ENCODE measurements at places on chromosomes 11 and 22.

GRCh38 chr11:61949169-61950034 is 749 bp upstream of the BEST1 start:
- DNase-seq: no peak

DNA sequence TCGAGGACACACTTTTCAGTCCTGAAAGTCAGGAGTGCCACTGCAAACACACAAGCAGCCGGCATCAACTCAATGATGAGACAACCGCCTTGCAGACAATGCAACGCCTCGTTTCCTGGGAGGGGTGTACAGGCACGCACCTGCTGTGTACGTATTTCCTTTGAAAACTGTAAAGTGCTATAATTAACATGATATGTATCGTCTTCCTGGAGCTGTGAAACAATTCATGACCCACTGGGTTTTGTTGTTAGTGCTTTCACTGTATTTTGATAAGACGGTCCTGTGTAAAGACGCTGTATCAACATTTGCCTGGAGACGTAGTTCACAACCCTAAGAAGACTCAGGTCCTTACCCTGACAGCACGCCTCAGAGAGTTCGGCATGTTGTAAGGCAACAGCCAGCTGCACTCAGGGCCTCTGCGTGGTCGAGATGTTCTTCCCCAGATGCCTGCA is 105.7 kb upstream of the ANO1 start:
- no peak for DNase-seq

DNA sequence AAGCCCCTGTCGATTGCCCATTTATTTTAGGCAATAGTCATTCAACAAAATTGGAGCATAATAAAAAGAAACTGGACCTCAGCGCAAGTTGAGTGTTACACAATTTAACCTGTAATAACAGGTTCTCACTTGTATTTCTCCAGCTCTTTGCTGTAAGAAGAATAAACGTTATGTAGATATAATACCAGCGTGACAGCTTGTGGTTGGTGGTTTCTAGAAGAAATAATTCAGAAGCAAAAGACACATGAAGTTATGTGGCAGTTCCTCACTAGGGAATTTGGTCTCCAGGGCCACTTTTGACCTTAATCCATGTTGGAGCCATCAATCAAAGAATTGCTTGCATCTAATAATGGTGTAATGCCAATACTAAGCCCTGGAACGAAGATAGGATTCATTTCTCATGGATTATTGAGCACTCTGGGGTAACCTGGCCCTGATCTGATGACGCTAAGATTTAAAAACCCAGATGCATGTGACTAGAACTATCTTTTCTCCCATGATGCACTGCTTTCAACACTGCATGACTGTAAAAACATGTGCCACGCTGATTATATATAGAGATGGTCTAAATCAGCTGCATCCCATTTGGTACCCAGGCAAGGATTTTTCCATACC is 129.7 kb upstream of the LDLRAD3 start:
- no peak for DNase-seq

DNA sequence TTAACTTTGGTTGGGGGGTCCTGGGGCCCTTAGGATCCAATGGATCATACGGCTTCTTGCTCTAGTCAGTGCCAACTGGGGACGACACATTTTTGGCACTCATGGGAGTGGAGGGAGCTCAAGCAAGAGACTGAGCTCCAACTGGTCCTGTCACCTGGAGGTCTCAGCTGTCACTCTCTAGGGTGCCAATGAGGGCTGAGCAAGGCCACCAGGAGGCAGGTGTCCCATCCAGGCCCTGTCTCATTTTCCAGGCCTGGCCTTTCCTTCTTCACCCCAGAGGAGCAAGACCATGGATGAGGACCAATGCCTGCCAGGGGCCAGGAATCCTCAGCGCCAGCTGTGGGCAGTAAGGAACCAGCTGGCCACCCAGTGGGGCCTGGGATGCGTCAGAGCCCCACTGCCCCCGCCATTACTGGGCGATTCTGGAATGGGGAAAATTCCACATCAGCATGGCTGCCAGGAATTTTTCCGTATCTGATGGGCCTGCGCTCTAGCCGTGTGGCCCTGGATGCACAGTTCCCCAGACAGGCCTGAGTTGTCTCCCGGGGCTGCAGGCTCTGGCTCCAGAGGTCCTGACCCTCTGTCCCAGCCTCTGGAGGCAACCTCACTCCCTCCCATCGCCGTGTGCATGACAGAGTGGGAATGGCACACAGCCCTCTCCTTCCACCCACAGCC is 669 bp upstream of the GAL3ST1 start:
- no peak for DNase-seq

- no peak for DNase-seq
Observed at GRCh38 chr22:32286290-32286840, 31.2 kb upstream of the SLC5A4 start.

DNA sequence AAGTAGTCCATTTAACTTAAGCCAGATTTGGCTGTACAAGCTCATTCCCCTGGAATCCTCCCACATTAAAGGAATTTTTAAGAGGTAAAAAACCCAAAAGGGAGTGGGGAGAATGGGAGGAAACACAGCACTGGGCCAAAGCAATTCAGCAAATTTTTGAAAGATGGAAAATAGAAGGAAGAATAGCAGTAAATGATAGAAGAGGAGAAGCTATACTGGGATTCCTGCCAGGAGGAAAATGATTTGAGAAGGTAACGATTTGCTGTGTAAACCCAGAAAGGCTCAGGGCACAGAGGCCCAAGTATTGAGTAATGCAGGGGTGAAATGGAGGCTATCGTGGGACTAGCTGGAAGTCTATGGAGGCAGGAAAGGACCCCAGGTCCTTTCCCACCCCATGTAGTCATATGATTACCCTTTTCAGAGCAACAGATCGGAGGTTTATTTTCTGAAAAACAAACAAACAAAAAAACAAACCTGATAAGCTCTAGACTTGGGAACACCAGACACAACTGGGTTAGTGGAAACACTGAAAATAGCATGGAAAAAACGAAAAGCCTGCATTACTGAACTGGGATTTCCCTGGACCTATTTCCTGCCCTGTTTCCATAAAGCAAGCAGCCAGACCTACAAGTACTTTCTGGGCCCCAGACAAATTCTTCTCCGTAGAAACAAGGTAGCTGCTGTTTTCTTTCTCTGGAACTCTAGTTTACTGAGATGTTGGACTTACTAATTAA is 140.0 kb downstream of the SWAP70 start:
- DNase-seq: no peak

DNA sequence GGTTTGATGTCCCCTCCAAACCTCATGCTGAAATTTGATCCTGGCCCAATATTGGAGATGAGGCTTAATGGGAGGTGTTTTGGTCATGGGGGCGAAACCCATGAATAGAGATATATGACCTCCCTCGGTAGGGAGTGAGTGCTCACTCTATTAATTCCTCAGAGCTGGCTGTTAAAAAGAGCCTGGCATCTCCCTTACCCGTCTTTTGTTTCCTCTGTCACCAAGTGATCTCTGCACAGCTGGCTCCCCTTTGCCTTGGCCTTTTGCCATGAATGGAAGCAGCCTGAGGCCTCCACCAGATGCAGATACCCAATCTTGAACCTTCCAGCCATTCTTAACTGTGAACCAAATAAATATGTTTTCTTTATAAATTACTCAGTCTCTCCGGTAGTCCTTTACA is 4.5 kb upstream of the CCDC81 start:
- DNase-seq: no peak

- DNase-seq: no peak
Observed at GRCh38 chr11:66700337-66700736, 22.6 kb upstream of the RBM4B start.

GRCh38 chr11:6599449-6599848 is 4.0 kb downstream of the RRP8 start:
- DNase-seq: no peak

DNA sequence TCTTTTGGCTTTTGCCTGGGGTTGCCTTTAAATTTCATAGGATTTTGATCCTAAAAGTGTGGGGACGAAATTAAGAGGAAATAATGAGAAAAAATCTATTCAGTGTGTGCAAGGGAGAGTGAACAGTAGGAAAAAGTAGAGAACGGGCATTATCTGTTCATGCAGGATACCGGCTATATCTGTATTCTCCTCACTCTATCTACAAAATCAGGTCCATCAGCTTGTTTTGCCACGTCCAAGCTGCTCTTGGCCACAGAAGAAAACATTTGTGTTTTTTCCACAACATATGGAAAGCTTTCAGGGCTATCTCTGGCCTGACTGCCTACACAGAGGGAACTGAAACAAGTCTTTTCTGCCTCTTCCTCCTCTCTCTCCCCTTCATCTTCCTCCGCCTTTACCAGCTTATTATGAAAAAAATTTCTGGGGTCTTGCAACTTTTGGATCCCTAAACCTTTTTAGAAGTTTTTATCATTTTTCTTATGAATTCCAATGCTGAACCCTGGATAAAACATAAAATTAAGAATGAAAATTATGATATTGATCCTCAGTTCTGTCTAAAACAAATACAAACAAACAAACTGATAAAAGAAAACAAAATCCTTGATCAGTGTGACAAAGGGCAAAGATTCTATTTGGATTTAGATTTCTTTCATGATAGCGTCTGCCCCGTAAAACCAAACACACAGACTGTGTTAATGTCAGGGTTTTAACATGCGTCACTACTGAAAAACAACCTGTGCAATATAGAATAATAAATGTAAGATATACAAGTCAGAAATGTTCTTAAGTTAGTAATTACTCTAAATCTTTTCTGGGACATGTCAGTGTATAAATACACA is 219.7 kb downstream of the CNTN5 start:
- DNase-seq: no peak

DNA sequence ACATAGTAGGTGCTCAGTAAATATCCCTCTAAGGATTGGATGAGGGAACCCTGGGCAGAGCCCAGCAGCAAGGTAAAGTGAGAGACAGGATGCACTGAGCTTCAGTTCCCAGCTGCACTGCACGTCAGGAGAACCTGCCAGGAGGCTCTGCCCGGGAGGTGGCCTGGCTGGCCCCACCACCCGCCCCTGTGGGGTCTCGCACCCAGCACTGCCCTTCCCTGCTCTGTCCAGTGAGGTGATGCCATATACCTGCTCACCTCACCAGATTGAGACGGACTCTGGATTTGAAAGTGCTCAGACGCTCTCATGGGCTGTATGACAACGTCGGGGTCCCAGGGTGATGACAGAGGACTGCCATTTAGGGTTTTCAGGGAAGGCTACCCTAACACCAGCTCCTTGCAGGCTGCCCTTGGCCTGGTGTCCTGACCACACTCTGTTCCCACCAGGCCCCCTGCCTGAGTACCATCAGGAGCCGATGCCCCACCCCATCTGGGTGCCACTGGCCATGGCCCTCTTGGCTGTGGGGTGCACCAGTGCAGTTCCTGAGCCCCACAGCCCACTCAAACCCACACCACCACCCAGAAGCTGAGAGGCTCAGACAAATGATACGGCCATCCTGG is 61.7 kb upstream of the FGF3 start:
- no peak for DNase-seq

DNA sequence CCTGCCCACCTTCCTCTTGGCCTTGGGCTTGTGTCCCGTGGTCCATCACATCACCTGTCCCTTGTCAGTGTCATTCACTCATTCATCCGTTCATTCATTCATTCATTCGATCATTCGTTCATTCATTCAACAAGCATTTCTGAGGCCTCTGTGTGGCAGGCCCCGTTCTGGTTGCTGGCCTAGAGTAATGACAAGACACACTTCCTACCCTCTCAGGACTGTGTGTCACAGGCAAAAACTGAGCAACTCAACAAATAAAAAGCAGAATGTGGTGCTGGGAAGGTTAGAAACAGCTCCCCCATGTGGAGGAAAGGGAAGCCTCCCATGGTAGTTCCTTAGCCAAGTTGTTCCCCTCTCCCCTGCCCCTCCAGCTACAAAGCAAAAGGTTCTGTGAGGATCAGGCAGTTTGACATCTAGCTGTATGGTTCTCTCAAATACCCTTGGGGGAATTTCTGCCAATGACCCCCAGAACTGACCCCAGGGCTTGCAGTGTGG is 1.6 kb upstream of the OMP start:
- no peak for DNase-seq

DNA sequence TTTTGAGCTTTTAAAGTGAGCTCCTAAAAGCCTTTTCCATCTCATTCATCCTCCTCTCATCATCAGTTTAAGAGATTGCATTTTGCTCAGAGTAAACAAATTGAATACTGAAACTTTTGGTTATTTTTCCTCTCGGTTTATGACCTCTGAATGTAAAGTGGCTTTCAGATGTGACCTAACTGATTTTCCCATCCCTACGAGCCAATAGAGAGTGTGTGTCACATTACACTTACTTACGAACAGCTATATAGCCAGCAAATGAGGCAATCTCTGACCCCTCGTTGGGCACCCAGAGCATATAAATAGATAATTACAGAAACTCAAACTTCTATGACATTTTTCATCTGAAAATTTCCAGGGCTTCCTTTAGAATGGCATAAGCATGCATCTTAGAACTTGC is 317.7 kb downstream of the OPCML start:
- no peak for DNase-seq

DNA sequence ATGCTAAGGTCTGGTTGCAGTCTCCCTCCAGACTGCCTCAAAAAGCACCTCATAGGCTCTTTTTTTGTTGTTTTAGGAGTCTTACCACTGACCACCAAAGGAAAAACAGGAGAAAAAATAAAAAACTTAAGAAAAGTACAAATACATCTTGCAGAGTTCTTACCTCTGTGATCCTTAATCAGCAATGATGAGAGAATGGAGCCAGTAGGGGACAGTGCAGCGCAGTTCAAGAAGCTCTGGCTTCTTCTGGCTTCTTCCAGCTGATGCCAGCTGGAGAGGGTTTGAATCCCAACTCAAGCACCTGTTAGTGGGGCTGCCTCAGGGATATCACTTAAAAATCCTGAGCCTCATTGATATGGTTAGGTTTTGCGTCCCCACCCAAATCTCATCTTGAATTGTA is 223.3 kb upstream of the ISX start:
- no peak for DNase-seq

DNA sequence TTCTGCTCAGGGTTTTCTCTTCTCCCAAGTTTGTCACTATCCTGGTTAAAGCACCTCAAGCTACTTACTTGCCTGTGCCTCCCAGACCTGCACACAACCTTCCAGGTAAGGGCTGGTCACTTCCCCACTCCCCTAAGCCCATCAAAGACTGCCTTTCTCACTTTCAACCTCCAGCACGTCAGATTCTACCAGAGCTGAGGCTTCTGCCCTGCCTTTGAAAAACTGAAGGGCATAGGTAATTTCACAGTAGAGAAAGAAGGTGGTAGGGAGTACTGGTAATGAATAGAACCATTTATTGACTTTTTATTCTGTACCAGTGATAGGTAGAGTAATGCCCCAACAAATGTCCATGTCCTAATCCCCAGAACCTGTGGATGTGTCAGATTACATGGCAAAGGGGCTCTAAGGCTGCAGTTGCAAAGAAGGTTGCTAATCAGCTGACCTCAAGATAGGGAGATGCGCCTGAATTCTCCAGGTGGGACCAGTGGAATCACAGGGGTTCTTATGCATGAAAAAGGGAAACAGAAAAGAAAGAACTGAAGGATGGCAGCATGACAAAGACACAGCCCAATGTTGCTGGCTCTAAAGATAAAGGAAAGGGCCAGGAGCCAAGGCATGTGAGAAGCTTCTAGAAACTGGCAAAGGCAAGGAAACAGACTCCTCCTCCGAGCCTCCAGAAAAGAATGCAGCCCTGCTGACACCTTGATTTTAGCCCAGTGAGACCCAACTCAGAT is 89.0 kb downstream of the SLC1A2 start:
- no peak for DNase-seq

GRCh38 chr11:82873919-82874333 is 26.3 kb downstream of the PRCP start:
- DNase-seq: no peak

Measured in cortex of kidney (tissue), 1 donor.